Activated naive CD4-positive, alpha-beta T cell (primary cell): ENCODE measurements at places on chromosomes 7 and 10.
A peak's percentile ranks its signal among the peaks of the same experiment; 100 is the strongest.

DNA sequence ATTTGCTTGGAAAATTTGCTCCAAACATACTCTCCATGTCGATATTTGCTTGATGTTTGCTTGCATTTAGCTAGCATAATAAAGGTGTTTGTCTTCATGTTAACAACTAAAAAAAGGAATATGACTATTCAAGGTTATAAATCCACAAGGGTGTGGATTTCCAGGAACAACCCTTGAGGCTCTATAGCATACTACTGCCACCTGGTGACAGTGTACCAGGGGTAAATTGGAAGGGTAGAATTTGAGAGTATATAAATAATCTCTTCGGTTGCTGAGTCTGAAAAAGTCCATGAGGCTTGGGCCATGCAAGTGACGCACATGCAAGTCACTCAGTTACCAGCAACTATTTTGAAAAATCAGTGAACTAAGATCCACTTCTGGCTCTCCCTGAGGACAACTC lies 68.4 kb downstream of the SLIT1 start:
- DNase-seq, result no peak

- no peak for DNase-seq
Observed at GRCh38 chr7:24709585-24710360, 47.5 kb downstream of the GSDME start.

GRCh38 chr7:15821484-15822427 lies 135.3 kb upstream of the MEOX2 start:
- DNase-seq, result no peak

- DNase-seq, result no peak
Observed at GRCh38 chr7:154836021-154836448, 166.9 kb downstream of the PAXIP1 start.

- DNase-seq, result no peak
Observed at GRCh38 chr10:99976886-99977665, 32.7 kb downstream of the DNMBP start.

DNA sequence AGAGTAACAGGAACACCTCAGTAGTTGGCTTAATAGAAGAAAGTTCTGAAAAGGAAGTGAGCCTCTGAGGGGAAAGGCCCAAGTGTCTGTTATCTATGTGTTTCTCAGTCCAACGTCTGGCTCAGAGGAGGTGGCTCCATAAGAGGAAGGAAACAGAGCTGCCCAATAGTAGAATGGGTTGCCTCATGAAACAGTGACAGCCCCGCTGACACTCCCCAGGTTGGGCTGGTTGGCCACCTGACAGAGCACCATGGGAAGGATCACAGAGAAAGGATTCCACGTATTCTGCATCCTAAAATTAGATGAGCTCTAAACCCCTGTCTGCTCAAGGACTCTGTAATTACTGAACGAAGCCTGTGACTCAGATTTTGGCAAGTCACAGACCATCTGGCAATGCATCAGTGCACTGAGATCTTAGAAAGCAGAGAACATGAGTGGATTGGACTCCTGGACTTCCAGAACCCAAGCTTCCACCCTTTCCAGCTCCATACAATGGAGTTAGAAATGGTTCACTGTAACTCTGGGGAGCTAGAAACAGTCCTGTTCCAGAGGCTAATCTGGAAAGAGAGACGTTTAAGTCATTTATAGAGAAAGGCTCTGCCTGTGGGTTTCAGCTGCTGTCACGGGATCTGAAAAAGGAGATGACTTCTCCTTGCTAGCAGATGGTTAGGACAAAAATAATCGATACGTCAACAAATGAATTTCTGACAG lies 2.9 kb downstream of the PKD2L1 start:
- no peak for DNase-seq

DNA sequence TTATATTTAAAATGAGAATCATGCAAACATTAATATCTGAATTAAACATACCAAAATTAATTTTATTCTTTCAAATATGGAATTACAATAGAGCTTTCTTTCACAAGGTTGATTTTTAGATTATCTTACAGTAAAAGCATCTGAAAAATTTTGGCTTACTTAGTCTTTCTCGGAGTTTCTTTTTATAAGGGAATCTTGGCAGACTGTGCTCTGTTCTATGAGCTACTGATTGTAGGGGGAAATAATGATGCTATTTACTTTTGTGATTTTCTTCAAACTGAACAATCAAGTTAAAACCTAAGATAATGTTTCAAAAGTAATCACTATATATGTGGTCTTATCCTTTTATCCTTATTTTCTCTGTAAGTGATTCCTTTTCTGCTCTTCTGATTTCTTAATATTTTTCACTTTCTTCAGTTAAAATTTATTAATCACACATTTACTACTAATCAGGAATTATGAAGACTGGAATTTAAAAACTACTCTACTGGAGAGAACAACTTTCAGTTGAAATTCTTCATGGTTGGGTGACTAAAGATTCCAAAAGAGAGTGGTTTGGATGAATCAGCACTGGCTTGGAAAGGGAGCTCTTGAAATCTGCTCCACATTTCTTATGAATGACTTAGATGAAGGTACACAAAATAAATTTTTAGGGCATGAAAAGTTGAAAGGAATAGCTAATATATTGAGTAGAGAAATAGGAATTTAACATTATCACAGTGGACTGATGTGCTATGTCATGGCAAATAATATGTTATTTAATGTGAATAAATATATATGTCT lies 103.9 kb downstream of the PPP1R9A start:
- DNase-seq, result no peak

GRCh38 chr10:44946205-44946604 lies 13.4 kb upstream of the RASSF4 start:
- DNase-seq, result no peak

- no peak for DNase-seq
Observed at GRCh38 chr7:125149151-125149550, 219.5 kb upstream of the POT1 start.

DNA sequence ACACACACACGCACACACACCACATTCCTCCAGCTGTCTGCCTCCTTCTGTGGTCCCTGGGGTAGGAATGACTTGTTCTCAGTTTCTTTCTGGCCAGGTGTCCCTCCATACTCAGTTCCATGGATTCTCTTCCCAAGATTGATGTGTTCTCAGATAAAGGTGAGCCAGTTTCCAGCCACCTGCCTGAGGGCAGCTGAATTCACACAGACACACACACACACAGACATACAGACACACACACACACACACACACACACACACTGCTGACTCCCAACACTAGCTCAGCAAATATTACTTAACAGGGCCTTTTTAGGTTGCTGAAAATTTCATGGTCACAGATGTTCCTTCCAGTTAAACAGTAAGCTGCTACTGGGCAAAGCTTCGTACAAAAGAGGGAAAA lies 45.4 kb upstream of the GDF10 start:
- no peak for DNase-seq

DNA sequence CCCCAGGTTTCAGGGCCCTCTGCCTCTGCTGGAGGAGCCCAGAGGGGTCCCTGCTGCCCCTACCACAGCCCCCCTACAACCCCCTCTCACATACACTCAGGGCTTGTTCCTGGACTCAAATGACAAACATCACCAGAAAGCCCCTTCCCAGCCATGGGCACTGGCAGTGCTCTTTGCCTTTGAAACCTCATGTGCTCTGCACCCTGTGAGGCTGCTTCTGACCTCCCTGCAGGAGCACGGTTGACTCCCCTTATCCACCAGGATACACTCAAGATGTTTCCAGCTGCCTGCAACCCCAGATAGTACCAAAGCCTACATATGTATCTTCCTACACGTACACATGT lies 3.5 kb upstream of the ADIRF start:
- no peak for DNase-seq

DNA sequence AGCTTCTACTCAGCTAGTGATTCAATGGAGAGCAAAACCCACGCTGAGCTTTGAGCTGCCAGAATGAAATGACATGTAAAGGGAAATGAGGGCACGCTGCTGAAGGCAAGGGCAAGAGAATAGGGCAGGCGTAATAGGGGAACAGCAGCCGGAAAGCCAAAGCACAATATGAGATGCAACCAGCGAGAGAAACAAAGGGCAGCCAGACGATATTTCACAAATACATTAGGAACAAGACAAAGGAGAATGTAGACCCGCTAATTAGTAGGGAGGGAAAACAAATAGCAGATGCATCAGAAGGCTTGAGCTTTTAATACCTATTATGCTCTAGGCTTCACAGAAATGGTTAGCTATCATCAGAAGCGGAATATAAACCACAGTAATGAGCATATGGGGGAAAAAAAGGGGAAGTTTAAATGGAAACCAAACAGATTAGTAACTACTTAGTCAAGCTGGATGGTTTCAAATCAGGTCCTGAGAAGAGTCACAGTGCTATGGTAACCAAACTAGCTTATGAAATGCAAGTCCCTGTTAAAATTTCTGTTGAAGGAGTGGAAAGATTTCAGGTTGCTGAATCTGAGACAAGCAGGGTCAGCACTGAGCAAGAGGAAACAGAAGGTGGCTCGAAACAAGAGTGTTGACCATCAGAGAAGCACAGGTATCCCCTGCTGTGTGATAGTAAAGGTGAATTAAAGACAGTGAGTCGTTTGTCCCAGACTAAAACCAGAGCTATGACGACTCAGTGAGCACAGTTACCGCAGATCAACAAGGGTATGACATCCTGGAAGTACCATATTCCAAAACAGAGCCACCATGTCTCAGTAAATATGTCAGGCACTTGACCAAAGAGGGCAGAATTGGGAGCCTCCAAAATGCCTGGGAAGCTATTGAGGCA lies 496.9 kb upstream of the CELF2 start:
- no peak for DNase-seq

GRCh38 chr7:153604-154003 lies 38.8 kb upstream of the FAM20C start:
- no peak for DNase-seq

GRCh38 chr10:28387140-28387539 lies 84.3 kb upstream of the MPP7 start:
- DNase-seq, result no peak

DNA sequence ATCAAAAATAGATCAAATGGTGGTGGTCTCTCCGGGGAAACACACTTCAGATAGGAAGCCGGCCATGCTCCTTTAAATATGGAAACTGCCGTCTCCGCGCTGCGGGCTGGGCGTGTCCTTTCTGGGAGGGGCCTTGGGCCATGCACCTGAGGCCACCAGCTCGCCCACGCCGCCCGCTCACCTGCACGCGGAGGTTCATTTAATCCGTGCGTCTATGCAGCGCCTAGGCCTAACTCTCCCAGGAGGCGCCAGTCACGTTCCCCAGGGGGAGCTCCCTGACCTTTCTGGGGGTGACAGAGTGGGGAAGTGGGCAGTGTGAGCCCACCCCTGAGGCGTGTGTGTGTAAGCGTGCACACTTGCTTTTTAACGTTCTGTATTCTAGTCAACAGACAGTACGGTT lies 64.0 kb downstream of the C10orf143 start:
- DNase-seq, result no peak

GRCh38 chr10:86306628-86307278 lies 59.8 kb downstream of the GRID1 start:
- DNase-seq, result no peak

- DNase-seq, result no peak
Observed at GRCh38 chr7:24025094-24025493, 258.9 kb upstream of the NPY start.

DNA sequence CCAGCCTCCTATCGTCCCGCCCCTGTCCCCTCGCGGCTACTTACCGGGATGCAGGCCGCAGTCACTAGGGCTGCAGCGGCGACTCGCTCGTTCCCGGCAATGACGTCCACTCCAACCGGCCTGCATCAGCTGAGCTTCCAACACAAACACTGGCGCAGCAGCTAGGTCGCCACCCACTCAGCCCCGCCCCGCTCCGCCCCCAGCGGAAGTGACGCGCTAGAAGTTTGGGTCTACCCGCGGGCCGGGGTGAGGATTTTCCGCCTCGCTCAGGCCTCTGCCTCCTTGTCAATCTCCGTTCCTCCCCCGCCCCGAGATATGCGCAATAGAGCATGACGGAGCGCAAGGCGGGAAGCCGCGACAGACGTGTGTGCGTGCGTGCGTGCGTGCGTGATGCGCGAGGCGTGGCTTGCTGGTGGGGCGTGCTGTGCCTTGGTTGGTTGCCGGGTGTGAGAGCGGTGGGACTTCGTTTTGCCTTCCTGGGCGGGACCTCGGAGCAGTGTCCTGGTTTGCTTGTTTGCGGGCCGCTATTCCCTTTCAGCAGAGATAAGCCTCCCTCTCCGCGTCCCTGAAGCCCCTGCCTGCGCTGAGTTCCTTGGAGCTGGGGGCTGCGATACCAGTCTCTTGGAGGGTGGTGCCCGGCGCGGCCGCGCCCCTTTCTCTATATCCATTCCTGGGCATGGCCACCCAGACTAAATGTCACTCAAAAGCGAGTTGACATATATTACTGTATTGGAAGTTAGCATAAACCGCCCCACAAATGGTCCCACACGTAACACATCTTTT lies at the start of gene PNPLA8:
PNPLA8 (minus strand) TSS at position 151 of the 783 bp plus-strand sequence. CDS start 10,644 bp downstream, outside the sequence.
- DNase-seq, result peak; percentile 99

- DNase-seq, result no peak
Observed at GRCh38 chr7:150370612-150371071, 2.0 kb downstream of the REPIN1 start.

DNA sequence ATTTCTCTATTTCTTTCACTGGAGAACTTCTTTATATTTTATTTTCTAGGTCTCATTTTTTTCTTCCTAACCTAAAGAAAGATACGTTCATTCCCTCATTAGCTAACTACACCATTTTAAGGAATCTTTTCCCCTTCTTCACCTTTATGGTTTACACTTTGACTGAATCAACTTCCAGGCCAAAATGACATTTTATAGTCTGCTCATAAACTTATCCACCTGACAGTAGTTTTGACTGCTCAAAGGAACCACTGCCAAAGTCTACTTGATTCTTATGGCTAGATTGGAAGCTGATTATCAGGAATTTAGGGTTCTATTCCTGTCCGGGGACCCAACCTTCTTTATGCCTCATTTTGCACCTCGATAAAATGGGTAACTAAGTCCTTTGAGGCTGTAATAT lies 73.0 kb upstream of the FOXP2 start:
- DNase-seq, result no peak

GRCh38 chr7:136869001-136869961 lies 829 bp downstream of the CHRM2 start:
- no peak for DNase-seq

GRCh38 chr7:49822856-49823255 lies 49.4 kb downstream of the VWC2 start:
- DNase-seq, result no peak

DNA sequence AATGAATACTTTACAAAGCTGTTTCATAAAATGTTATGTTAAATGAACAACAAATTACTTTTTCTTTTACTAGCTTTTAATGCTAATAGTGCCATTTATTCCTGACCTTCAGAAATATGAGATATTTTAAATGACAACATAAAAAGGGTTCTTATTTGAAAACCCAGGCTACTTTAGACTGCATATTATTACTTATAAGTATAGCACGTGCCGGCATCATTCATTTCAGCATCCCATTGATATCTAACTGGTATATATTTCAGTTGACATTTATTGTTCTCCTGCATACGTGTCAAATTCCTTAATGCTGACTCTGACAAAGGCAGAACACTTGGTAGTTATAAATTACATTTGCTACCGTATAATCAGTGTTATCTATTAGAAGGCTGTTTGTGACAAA lies 35.3 kb downstream of the PNLIPRP2 start:
- no peak for DNase-seq
